ENCODE measurements at places on chromosomes 6 and 20.

GRCh38 chr6:149271348-149272340 lies 45.9 kb upstream of the TAB2 start:
- DNase-seq, result no peak

GRCh38 chr6:153167907-153168306 lies 36.8 kb upstream of the RGS17 start:
- DNase-seq, result no peak

DNA sequence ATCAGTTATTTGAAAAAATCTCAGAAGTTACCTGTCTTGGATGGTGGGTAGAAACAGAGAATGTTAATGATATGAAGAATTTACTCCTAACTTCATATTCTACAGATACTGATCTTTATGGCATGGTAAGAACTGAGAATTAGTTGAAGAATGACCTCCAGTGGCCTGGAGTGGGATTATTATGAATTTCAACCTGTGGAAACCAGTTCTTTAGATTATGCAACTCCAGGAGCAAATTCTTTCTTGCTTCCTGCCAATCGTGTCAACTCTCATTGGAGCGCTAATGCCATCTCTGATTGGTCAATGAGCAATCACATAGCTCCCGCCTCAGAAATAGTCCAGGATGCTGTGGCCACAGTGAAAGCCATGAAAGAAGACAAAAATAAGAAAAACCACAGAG lies 40.6 kb downstream of the LYRM2 start:
- peak; percentile 46 for DNase-seq

DNA sequence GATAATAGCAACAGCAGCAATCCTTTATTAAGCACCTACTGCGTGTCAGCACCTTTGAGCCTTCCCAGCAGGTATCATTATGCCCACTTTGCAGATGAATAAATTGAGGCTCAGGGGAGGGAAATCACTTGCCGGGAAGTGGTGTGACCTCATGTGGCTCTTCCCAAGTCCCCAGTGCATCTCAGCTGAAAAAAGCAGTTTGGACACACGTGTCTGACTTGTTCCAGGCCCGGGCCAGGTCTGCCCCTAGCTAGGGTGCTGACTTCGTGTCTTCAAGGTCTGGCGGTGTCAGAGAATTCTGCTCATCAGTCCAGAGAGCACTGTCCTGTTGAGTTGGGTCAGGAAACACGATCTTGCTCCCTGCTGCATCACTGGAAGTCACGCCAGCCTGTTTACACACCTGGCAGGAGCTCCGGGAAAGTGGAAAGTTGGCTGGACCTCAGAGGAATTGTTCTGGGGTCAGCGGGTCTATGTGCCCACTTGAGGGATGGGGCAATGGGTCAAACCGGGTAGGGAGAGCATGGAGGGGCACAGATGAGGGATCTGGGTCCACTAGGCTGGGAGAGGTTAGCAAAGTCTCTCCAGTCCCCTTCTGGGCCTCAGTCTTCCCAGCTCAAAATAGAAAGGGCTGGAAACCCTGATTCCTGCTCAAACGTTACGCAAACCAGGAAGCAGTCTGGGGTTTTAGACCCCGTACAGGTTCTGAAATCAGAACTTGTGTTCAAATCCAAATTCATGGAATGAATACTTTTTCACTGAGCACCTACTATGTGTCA lies 10.5 kb downstream of the SLC13A3 start:
- DNase-seq, result no peak

- no peak for DNase-seq
These were observed 152.3 kb upstream of the NEDD9 start for GRCh38 chr6:11384531-11385309.

DNA sequence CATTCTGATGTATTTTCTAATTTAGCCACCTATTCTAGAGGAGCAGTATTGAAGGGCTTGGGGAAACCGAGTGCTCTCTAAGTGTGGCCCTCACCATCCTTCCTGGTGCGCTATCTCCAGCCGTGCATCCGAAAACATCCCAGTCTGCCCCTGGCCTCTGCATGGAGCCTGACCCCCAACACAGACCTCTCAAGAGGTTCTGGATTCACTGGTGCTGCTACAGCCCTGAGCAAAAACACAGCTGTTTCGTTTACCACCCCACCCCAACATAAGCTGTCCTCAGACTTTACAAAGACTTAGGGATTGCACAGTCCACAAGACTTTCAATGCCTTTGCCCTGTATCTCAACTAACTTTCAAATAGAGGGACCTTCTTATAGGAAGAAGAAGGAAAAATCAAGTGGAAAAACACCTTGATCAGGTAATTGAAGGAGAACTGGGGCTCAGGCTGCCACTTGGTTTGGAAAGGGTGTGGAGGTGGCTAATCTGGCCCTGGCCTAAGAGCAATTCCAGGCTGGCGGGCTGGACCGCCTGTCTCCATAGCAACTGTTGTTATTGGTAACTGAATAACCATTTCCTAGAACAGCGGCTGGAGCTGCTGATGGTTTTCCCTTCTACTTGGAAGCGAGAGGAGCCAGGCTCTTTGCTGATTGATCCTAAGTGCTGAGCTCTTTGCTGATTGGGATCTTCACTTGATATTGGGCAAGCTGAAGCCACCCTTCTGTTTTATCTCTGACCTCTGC lies 90.2 kb upstream of the TOX2 start:
- DNase-seq, result no peak

GRCh38 chr6:90101403-90101802 lies 195.2 kb downstream of the BACH2 start:
- no peak for DNase-seq

DNA sequence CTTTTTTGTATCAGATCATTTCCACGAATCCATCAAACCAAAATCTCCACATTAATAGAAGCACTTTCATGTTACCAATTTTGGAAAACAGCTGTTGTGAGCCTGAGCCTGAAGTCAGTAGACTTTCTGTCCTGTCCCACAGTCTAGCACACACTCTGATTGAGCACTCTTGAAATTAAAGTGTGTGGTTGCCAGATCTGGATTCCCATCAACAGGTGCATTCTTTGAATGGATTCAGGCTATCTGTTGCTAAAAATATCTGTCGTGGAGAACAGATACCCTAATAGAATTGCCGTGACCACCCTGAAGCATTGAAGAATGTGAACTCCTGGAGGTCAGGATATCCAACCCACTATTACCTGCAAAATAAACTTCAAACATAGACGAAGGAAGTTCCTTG lies 73.3 kb downstream of the TFAP2A start:
- DNase-seq, result no peak

DNA sequence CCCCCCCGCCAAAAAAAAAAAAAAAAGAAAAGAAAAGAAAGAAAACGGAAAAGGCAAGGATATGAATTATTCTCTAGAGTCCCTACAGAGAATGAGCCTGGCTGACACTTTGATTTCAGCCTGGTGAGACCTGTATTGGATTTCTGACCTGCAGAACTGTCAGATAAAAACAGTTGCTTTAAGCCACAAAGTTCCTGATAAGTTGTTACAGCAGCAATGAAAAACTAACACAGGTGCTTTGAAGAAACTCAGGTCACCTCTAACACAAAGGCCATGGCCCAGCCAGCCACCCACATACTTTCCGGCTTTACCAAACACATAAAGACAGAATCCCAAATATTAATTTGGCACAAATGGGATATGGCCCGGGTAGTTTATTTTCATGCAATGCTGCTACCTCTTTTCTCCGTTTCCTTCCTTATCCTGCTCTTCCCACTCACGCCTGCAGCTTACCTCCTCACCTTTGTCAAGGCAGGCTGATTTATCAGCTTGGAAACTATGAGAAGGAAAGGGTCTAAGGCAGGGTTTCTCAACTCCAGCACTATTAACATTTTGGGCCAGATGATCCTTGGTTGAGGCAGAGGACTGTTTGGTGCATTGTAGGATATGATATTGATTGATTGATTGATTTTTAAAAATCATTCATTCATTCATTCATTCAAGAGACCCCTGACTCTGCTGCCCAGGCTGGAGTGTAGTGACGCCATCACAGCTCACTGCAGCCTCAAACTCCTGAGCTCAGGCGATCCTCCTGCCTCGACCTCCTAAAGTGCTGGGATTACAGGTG lies 88.1 kb downstream of the ATXN1 start:
- no peak for DNase-seq

DNA sequence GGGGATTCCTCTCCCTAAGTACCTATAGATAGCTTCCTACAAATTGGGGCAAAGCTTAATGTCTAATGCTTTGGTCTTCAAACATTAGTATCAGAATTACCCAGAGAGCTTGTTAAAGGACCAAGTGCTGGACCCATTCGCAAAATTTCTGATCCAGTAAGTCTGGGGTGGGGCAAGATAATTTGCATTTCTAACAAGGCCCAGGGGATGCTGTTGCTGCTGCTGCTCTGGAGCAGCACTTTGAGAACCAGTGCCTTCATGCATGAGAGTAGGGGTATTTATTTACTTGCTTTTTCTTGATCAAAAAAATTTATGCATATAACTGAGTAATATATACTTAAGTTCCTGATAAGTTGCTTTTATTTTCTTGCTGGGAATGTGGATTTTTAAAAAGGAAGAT lies 24.5 kb upstream of the COL19A1 start:
- DNase-seq, result no peak

DNA sequence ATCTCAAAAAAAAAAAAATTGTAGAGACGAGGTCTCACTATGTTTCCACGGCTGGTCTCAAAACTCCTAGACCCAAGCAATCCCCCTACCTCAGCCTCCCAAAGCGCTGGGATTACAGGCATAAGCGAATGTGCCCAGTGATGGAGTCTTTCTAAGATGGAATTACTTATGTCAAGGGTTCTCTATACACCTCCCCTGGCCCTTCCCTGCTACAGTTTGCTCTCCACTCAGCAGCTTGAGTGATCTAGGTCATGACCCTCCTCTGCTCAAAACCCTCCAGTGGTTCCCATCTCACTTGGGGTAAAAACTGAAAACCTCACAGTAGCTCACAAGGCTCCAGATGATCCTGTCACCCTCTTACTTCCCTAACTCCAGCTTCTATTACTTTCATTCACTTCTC lies 1.8 kb upstream of the DNPH1 start:
- no peak for DNase-seq

DNA sequence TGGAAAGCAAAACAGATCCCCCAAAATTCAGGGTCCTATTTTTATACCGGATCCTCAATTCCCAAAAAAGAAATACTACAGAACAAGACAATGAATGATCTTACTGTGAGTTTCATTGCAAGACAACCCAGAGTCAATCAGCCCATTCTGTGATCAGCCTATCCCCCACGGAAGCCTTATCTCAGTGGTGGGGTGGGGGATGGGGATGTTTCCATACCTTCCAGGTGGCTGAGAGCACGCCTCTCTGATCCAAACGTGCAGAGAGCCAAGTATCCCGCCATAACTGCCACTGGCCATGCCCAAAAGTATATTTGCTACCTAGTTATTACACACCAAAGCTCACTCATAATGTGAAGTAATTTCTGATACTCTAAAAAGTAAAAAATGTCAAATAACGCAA lies 15.1 kb downstream of the WFDC2 start:
- no peak for DNase-seq

GRCh38 chr6:114364301-114364700 lies 21.5 kb upstream of the HS3ST5 start:
- no peak for DNase-seq

GRCh38 chr20:20267685-20268370 lies 100.1 kb upstream of the INSM1 start:
- DNase-seq, result no peak

- peak; percentile 73 for DNase-seq
These were observed 89.1 kb upstream of the E2F3 start for GRCh38 chr6:20312606-20313005.

DNA sequence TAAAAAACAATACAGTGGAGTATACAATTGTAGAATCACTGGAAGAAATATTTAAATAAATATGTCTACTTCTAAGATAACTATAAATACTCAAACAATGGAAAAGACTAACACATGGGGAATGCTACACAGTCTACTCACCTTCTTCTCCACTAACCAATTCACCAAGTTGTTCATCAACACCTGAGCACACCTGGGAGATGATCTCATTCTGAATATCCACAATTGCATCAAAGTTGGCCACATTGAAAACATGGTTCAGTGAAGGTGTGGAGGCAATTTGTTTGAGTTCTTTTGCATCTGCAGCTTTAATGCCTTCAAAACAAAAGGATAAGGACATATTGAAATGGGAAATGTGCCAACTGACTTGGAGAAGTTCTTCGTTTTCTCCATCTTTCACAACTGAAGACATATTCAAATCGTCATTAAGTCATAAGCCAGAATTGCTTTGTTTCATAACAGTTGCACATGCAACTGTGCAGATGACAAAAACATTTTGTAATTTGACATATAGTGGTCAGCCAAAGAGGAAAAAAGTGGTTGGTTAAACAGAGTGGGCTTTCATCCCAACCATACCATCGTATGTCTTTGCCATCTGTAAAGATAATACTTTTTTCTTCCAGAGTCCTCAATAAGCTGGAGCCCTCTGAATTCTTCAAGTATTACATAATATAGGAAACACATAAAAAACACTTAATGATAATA lies 17.5 kb downstream of the COL12A1 start:
- no peak for DNase-seq

DNA sequence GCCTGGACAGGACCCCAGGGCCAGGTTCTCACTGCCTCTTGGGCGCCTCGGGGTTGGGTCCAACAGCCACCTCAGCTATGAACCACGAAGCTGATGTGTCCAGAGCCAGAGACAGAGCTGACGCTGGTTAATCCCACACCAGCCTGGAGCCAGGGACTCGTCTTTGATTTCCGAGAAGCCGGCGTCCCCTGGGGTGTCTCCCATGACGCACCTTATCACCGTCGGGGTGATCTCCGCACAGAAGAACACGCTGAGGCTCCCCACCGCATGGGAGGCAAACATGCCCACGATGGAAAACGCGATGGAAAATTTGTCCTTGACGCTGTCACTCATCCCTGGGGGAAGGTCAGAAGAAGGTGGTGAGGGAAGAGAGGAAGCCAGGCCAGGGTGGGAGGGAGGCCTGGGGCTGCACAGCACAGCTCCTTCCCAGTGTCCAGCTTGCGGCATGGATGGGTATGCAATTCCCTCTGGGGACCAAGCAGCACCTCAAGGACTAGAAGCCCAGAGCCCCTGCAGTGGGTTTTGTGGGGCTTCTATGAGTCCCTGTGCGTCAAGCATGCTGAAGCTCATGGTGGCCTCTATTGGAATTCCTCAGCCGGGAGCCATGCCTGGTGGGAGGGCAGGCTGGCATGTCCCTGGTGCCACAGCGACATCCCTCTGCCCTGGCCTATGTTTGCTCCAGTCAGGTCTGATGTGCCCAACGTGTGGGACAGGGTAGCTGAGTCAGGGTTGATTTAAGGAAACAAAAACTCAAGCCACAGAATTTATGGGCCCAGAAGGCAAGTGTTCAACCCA lies 25.1 kb downstream of the PSMG4 start:
- DNase-seq, result no peak

DNA sequence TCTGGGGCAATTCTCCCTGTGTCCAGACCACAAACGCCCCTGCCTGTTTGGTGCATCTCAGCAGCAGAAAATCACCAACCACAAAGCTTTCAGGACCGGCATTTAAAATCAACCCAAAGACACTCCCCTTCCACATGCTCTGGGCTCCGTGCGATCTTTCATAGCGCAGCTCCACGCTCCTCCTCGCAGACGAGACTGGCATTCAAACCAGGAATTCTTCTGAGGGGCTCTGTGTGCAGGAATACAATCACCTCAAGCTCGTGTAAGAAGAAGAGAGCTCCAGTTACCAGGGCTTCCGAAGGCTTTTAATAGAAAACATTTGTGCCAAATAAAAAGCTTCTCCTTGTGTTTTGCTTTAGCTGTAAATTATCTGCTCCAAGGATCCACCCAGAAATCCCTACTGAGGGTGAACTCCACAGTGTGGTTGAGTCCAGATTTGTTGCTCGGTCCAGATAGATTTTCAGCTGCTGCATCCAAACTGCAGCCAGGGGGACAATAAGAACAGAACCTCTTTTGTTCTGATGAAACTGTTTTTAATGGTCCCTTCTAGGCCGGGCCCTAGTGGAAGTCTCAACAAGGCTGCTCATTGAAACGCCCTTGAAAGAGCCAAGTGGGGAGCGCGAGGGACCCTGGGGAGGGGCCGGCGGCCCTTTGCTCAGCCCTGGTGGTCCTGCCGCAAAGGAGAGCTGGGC lies 16.4 kb upstream of the BMP7 start:
- DNase-seq, result no peak
